GM12892 (cell line): ENCODE measurements at places on chromosomes 11 and 22.

- DNase-seq = no peak
Observed at GRCh38 chr22:41562461-41562860, 1.7 kb downstream of the CSDC2 start.

DNA sequence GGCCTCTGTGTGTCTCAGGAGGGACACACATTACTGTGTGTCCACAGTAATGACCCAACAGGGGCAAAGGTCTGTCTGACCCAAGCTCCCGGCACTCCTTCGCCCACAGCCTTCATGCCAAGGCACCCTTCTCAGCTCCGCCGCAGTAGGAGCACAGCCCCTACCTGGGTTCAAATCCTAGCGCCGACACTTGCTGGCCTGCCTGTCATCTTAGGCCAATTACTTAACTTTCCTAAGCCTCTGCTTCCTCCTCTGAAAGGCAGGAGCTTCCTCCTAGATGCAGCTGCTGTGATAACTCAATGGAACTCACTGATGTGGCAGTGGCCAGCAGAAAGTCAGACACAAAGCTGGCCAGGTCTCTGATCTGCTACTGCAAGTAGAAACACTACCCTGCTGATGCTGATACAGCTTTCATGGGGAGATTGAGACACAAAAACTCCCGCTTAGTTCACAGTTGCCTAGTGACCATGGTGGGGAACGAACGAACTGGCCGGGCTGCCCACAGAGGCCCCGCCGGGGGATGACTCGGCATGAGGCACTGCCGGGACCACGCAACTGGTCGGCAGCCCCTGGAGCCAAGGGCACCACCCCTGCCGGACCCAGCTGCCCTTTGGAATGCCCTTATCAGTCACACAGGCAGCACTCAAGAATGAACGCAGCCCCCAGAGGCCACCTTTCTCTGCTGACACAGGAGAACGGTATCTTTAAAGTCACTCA is 8.1 kb downstream of the EHD1 start:
- no peak for DNase-seq

GRCh38 chr11:103881584-103881983 is 154.9 kb upstream of the DDI1 start:
- DNase-seq = no peak

DNA sequence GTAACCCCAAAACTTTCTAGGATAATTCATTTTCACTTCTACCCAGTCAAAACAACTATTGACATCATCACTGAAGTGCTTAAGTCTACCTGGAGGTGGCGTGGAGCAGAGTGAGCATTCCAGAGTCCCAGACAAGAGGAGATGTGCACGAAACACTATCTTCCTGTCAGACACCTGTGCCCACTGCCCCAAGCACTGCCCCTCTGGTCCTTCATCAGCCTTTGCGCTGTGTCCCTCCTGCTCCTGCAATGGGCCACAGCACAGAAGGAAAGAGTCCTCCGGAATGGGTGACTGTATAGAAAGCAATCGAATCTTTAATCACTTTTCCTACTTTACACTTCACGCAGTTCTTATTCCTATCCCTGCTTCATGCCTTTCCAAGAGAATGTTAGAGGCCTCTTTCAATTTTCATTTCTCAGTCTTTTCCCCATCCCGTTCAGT is 512 bp upstream of the GRIA4 start:
- no peak for DNase-seq

GRCh38 chr11:130469181-130469580 is 20.7 kb downstream of the ADAMTS15 start:
- no peak for DNase-seq

DNA sequence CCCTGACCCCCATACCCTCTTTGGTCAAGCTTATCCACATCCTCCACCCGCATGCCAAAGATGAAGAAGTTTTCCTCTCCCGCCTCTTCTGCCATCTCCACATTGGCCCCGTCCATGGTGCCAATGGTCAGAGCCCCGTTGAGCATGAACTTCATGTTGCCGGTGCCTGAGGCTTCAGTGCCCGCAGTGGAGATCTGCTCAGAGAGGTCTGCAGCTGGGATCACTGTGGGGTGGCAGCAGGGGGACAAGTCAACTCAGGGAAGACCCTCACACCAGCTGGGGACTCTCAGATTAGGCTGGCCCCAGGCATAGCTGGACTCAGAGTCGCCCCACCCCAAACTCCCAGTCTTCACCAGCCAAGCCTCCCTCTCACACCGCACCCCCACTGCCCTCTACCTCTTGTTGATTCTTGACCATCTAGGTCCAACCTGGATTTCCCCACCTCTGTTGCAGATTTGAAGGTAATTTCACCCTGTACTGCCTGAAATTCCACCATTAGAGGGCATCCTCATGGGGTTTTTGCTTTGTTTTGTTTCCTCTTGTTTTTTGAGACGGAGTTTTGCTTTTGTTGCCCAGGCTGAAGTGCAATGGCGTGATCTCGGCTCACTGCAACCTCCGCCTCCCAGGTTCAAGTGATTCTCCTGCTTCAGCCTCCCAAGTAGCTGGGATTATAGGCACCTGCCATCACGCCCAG is 6.6 kb upstream of the RASGRP2 start:
- no peak for DNase-seq

GRCh38 chr22:20107951-20108756 is 7.8 kb upstream of the RANBP1 start:
- no peak for DNase-seq

- DNase-seq = no peak
Observed at GRCh38 chr11:2149864-2150847, 10.9 kb downstream of the INS start.

- DNase-seq = no peak
Observed at GRCh38 chr22:28425211-28425610, 254.4 kb downstream of the TTC28 start.

DNA sequence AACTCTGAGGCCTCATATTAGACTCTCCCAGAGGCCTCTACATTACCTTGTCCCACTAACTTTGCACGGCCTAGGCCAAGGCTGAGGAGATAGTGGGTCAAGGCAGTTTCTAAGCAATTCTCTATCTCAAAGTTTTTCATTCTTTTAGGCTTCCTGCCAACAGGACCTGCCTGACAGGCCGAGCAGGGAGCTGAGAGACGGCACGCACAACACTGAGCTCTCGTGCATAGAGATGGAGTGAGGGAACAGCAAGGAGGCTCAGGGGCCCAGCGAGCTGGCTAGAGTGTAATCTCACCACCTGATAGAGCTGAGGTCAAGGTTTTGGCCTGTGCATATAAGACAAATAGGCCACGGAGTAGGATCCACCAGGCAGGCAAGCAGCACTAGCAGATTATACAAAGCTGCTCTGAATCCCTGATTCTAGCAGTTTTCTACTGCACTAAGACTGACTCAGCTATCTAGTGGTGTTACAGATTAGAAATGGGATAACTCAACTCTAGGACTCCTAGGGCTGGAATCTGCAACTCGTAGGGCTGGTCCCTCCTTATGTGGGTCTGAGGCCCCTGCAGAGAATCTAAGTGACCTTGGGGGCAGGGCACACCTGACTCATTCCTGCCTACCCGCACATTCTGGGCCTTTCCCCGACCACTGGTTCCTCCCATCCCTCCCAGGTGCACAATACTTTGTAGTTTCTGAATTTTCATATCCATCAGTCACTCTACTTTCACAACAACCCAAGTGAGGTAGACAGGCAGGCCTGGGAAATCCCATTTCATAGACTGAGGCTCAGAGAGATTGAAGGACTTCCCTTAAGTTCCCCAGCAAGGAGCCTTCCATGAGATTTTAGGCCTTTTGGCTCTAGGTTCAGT is 1.7 kb downstream of the CYB5R2 start:
- DNase-seq = peak; percentile 53

- no peak for DNase-seq
Observed at GRCh38 chr22:31604137-31604705, 57.8 kb downstream of the PISD start.

GRCh38 chr11:111846063-111846462 is 25.3 kb downstream of the ALG9 start:
- no peak for DNase-seq

DNA sequence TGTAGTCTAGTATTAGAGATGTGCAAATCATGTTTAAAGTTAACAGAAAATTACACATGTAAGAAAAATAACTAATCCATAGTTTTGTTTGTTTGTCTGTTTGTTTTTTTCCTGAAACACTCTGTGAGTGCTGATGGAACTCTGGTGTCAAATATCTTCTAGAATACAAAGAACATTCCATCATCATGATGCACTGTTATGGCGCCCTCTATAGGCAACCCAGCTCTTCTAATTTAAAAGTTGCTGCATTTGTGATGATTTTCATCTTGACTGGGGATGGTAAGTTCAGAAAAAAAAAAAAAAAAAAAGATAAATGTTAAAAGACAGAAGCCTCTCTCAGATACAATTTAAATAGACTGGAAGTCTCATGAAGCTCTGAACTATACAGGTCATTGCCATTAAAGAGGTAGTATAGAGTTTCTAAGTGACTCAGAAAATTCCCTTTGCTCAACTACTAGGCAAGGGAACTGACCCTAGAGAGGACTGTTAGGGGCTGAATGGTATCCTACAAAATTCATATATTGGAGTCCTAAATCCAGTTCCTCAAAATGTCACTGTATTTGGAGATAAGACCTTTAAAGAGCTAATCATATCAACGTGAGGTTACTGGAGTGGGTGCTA is 597.2 kb upstream of the ANO3 start:
- no peak for DNase-seq

DNA sequence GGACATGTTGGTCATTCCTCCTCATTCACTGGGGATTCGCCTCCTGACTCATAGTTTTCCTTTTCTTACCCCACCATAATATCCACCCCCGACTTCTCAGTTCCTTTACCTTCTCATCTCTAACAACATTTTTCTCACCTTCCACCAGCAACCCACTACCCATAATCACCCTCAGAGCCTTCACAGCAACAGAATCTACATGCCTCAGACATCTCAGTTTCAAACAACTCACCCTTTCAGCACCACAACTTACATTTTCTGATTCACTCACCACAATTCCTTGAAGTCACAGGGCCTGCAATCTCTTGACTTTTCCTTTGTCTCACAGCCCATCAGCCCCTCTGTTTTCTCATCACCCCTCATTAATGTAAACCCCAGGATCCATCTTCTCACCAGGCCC is 2.3 kb upstream of the MTNR1B start:
- no peak for DNase-seq

- DNase-seq = no peak
Observed at GRCh38 chr11:65493367-65494176, 5.3 kb upstream of the MALAT1 start.

DNA sequence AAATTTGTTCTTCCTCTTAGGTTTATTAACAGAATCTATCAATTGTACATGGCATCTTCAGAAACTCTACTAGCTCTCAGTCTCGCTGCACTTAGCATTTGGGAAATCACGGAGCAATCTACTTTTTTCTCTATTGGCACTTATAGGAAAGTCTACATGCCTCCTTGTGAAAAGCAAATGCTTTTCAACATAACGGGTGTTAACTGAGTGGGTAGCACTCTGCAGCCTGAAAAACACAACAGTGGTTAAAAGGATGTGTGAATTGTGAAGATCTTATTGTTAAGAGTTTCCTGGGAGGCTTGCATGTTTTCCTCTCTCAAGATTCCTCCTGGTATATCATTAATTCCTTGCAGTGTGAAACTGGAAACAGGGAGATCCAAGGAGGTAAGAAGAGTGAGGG is 204.2 kb upstream of the SESN3 start:
- DNase-seq = no peak

GRCh38 chr11:129319201-129319600 is 56.4 kb upstream of the BARX2 start:
- DNase-seq = no peak

DNA sequence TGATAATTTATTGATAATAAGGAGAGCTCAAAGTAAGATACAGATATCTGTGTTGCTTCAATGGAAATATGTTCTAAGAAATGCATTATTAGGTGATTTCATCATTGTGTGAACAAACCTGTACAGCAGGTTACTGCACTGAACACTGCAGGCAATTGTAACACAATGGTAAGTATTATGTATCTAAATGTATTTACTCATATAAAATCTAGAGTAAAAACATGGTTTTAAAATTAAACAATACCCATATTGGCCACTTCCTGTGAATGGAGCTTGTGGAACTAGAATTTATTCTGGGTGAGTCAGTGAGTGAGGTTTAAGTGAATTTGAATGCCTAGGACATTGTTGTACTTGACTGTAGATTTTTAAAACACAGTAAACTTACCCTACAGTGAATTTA is 722.9 kb upstream of the RAG2 start:
- no peak for DNase-seq

GRCh38 chr22:31133911-31134310 is 6.4 kb downstream of the PLA2G3 start:
- DNase-seq = no peak

DNA sequence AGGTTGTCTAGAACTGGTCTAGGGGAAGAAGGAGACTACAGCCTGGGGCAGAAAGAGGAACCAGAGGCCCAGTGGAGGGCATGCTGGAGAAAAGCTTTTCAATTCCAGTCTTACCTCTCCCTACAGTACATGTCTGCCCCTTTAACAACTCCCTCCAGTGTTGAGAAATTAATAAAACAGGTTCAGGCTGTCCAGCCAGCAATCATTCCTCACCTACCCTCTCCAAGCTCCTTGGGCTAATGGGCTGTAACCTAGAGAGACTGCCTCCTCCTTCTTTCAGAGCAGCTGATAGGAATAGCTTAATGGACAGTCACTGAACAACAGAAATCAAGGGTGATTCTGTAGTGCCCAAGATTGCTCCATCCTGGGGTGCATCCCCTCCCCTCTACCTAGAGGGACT is 8.8 kb downstream of the SLC35F2 start:
- no peak for DNase-seq
